Stimulated activated CD8-positive, alpha-beta memory T cell treated with anti-CD3 and anti-CD28 coated beads, Interleukin-4, amount 100 ng/mL, for 48 hours (primary cell): ENCODE measurements at places on chromosomes 3 and 15.

DNA sequence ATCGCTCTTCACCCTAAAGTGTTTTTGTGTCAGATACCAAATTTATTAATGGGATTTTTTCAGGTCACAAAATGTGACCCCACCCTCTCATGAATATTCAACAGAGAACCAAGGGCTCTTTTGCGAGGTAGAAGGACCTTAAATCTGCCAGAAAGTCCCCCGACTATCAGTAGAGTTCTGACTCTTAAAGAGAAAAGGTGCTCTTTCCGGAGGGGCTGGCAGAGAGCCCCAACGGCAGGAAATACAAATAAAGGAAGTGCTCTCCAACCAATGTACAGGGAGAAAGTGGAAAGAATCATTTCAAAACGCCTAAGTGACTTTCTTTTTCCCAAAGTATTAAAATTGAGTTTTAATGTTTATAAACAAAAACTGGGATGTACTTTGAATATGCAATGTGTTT, 517.2 kb downstream of the FOXP1 start:
- no peak for DNase-seq

GRCh38 chr15:101439285-101439919, 50.1 kb downstream of the PCSK6 start:
- DNase-seq = no peak

GRCh38 chr3:193982258-193982659, 153.7 kb upstream of the HES1 start:
- no peak for DNase-seq

DNA sequence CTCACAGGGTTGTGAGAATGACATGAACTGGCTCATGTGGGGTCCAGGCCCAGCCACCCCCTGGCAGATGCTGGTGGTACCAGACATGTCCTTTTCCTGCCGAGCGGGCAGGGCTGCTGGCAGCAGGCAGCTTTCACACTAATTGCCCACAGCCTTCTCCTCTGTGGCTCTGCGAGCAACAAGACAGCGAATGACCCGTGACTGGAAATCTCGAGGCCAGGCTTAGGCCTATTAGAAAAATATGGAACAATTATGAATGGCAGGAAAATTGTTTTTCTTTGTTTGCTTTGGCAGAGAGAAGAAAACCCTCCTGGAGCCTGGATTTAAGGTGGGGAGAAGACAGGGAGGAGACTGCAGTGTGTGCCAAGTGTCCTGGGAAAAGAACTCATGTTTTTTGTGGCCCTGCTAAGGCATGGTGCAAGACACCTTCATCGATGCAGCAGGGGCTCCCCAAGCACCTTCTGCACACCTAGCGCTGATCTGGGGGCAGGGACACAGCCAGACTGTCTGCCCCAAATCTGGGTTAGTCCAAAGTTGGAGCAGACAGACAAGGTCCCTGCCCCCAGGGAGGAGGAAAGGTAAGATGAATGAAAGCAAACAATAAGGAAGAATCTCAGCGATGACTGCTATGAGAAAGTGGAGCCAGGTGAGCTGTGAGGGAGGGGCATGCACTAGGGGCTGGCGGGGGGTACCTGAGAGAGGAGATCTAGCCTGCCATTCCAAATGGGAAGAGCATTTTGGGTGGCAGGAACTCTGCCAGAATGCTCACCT, 193.8 kb upstream of the TLE3 start:
- no peak for DNase-seq

GRCh38 chr3:23459889-23460546, 256.9 kb downstream of the UBE2E2 start:
- no peak for DNase-seq

DNA sequence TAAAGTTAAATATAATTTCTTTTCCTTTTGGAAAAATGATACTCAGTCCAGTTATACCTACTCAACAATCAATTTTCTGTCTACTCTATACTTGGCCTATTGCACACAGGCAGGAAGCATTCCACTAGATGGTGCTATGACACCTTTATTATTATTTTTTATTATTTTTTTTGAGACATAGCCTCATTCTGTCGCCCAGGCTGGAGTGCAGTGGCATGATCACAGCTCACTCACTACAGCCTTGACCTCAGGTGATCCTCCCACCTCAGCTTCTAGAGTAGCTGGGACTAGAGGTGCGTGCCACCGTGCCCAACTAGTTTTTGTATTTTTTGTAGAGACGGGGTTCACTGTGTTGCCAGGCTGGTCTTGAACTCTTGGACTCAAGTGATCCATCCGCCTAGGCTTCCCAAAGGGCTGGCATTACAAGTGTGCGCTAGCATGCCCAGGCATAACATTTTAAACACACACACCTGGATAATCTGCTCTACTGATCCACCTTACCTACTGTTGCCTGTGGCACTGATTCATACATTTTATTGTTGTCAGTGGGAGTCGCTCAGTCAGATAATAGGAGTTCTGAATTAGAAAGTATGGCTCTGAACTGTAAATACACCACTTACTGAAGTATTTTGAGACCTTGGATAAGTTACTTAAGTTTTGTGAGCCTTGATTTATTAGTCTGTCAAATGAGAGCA, 56.2 kb downstream of the EIF3J start:
- DNase-seq = no peak

GRCh38 chr3:127780536-127781400, 41.5 kb downstream of the MGLL start:
- DNase-seq = no peak

GRCh38 chr3:122730240-122730639, 49.6 kb downstream of the PARP14 start:
- no peak for DNase-seq

GRCh38 chr3:28224430-28224829, 17.0 kb upstream of the CMC1 start:
- no peak for DNase-seq

GRCh38 chr15:59699810-59700431, 10.8 kb upstream of the BNIP2 start:
- no peak for DNase-seq

DNA sequence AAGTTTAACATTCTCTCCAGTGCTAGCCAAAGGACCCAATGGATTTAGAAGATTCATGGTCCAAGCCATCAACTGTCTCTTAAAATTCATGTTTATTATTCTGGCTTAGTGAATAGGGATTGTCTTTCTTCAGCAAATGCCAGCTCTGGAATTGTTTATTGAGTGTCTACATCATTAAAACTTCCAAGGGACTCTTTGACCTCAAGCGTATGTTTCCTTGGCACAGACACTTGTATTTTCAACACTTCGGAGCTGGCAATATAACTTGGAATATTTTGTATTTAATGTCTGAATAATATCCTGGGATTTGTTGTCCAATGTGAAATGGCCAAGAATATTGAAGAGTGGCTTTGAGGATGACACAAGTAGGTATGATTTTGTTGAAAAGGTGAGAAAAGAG, 204.2 kb downstream of the EPHA3 start:
- DNase-seq = no peak

DNA sequence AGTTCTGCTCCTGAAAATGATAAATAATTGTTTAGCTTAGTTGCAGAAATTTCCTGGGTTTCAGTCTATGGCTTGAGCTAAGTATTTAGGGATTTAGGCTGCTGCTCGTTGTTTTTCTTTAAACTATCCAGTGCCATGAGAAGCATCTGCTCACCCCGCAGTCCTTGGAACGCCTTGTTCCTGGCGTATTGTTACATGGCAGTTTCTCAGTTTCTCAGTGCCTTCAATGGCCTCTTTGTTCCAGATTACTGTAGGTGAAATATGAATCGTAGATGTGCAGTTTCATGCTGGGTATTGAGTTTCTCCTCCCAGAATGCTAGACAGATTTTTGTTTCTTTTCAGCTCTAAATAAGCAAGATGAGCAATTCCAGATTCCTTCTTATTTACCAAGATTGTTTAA, 269.5 kb upstream of the GBE1 start:
- no peak for DNase-seq

DNA sequence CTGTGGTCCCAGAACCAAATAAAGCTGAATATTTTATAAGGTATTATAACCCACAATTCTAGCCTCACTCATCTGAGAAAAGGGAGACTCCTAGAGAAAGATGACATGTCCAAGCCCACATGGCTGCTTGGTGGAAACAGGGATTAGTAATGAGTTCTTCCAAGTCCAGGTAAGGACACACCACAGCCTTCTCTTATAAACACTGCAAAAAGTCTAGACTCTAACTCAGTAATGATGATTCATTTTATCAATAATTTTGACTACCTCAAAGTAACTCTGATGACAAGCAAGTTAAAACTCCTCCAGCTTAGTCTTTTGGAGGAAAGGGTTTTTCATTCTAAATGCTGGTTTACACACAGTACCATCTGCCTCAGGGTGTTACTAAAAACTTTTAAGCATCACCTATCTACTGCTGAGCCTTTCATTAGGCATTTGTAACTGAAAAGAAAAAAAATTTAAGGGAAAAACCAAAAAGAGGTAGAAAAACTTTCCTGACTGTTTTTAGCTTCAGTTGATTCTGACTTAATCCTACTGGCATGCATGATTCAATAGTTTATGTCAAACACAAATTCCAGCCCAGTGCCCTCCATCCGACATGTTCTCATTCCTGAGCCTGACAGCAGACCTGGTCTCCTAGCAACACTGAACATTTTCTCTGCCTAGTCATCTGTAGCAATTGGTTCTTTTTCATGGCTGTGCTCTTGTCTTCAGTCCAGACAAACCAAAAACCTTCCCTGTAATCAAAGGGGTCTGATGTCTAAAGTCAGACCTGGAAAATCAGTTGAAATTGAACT, 43.9 kb downstream of the P3H2 start:
- DNase-seq = no peak

DNA sequence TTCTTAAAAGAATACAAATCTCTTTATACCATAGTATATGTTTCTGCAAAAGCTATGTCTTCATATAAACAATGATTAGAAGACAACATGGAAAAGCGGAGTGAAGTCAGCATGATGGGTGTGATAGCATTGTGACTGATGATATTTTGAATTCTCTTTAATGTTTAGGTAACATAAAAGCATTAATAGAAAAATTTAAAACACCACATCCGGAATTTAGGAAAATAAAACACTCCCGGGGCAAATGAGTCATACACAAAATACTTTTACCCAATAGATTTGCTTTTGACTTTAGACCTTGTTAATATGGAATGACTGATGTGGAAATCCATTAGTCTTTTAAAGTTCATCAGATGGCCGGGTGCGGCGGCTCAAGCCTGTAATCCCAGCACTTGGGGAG, 134.7 kb downstream of the P3H2 start:
- DNase-seq = no peak

DNA sequence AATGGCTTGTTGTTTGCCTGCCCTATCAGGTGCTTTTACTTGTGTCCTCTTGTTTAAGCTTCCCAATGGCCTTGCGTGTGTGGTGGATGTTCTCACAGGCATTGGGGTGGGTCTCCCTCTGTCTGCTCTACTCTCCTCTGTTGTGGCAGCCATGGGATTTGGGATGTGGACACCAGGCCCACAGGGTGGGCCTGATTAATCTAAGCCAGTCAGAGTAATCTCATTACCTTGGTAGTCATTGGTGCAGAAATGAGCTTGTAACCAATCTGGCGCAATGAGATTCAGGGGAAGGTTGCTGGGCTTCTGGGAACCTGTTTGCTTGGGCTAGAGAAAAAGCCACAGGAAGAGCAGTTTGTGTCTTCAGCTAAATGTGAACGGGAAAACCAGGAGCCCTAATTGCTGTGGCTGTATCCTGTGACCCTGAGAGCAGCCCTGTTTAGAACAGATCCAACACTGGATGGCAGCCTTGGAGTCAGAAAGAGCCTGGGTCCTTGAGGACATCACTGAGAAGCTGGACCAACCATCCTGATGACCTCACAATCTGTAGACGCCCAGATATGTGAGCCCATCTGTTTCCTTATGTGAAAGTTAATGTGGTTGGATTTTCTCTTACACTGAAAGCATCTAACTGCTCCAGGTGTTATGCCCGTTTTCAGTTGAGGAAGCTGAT, 157.3 kb upstream of the UBE2E1 start:
- DNase-seq = no peak

DNA sequence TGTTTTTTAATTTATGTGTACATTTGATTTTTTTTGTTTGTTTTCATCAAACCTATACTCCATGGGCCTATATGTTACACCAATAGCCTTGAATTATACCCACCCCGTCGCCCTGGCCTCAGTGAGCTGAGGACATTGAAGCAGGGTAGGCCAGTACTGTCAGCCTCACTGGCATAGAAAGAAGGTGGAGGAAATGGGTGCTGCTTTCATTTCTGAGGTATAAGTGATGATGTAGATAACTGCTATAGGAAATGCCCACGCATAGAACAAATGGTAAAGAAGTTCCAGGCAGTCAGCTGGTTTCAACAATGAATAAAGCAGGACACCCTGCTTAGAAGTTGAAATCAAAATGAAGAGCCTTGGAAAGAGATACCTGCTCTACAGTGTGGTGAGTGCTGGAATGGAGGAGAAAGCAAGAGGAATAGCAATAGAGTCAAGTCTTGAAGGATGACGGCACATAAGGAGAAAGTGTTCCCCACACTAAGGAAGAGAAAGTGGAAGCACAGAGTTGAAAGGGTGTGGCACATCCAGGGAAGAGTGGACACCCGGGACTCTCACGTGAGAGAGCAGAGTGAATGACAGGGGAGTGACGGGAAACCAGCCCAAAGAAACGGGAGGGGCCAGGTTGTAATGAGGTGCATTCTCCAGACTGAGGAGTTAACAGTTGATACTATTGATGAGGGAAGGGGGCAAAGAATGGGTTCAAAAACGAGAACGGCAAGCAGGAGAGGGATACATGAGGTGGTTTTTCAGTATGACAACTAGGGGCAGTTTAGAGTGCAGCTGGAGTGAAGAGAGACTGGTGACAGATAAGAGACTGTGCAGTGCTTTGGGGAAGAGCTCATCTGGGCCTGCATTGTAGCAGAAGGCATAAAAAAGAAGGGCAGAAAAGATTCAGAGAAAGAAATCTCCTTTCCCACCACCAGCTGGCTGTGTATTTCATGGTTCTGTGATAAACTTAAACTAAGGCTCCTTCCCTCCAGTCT, 70.5 kb downstream of the KLHL25 start:
- no peak for DNase-seq

- DNase-seq = no peak
Measured at GRCh38 chr3:119175872-119176756, 2.7 kb downstream of the UPK1B start.
